Mesendoderm (in vitro differentiated cells): ENCODE measurements at places on chromosomes 2 and 18.

- DNase-seq = no peak
Observed at GRCh38 chr18:73959352-73959751, 188.3 kb downstream of the FBXO15 start.

DNA sequence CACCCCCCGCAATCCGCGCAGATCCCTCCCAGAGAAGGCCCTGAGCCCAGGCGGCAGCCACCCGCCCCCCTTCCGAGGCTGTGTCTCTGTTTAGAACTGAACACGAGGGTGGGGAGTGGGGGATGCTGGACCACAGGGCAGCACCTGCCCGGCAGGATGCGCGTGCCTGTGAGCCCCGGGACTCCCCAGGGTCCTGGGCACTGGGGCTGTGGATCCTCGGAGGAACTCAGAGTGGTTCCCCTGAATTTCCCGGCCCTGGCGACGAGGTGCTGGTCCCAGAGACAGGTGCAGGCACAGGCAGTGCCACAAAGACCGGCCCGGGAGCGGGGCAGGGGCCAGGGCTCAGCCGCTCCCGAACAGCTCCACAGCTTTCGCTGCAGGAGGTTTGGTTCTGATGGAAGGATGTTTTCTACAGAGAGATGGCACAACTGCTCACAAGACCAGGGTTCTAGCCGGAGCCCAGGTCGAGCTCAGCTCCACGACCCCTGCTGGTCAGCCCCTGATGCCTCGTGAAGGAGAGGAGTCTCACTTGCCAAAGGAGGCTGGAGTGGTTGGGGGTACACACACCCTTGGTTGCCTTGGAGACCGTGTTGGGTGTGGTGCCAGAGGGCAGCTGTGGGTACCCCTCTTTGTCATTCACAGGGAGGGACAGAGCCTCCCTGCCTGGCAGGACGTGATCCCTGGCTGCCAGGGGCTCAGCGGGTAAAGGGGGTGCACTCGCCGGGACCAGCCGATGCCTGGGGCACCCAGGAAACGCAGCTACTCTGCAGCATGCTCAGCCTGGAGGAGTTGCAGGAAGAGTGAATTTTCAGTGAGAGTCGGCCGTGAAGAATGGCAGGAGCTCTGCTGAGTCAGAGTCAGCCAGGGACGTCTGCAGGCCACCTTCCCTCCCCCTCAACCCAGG is 4.4 kb upstream of the NEU4 start:
- DNase-seq = peak; percentile 59

- DNase-seq = no peak
Observed at GRCh38 chr2:232329716-232330067, 48.9 kb upstream of the ALPP start.

GRCh38 chr18:59621027-59621426 is 76.2 kb downstream of the CCBE1 start:
- DNase-seq = no peak

GRCh38 chr2:222307978-222308730 is 9.4 kb upstream of the PAX3 start:
- no peak for DNase-seq

- no peak for DNase-seq
Observed at GRCh38 chr2:232332940-232333259, 45.7 kb upstream of the ALPP start.

- DNase-seq = peak; percentile 84
Observed at GRCh38 chr2:45004562-45005191, 4.6 kb downstream of the SIX2 start.

GRCh38 chr2:208024091-208024490 is 1.2 kb downstream of the PLEKHM3 start:
- no peak for DNase-seq

DNA sequence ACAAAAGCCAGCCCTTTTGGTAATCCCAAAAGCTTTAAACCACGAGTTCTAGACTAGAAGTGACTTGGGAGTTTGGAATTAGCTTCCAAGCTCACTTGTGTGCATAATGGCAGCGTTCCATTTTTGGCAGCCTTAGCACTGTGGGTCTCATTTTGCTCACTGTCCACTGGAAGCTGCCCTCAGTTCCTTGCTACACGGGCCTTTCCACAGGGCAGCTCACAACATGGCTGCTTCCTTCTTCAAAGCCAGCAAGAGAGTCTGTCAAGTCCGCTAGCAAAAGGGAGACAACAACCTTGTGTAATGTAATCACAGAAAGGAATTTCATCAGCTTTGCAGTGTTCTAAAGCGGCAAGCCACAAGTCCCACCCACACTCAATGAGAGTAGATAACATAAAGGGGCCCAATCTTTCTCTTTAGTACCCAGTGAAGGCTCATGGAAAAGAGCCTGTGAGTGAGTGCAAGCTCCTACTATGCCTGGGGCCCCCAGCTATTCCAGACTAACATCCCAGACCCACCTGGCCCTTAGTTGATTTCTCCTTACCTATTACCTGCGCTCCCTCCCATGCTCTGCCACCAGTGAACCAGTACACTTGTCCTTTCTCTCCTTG is 239.7 kb upstream of the FBXO11 start:
- peak; percentile 76 for DNase-seq

- DNase-seq = no peak
Observed at GRCh38 chr2:128754246-128754724, 435.6 kb upstream of the HS6ST1 start.

DNA sequence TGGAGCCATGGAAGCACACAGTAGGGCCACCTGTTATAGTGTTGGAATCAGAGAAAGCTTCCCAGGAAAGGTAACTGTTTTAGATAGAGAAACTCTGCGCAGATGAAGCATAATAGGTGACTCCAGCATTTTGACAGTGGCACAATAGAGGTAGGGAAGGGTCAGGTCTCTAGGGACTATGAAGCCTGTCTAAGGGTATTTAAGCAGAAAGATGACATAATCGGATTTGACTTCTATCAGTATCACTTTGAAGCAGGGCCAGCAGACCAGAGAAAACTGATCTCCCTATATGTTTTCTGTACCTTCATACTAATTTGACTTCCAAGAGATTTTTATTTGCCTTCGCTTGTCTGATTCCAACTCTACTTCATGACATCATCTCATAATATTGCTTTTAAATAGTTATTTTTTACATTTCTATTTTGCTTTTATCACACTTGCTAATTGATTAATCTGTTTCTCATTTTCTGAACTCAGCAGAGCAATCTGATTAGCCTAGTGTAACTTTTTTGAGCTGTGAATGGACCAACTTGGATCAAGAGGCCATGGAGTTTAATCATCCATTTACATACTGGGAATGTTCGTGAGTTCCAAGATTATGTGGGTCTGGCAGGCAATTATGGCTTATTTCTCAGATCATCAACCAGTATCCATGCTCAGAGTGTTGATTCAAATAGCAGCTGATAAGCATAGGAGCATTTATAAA is 8.4 kb upstream of the HIBCH start:
- no peak for DNase-seq

- peak; percentile 42 for DNase-seq
Observed at GRCh38 chr2:209977386-209978239, 24.8 kb upstream of the RPE start.

DNA sequence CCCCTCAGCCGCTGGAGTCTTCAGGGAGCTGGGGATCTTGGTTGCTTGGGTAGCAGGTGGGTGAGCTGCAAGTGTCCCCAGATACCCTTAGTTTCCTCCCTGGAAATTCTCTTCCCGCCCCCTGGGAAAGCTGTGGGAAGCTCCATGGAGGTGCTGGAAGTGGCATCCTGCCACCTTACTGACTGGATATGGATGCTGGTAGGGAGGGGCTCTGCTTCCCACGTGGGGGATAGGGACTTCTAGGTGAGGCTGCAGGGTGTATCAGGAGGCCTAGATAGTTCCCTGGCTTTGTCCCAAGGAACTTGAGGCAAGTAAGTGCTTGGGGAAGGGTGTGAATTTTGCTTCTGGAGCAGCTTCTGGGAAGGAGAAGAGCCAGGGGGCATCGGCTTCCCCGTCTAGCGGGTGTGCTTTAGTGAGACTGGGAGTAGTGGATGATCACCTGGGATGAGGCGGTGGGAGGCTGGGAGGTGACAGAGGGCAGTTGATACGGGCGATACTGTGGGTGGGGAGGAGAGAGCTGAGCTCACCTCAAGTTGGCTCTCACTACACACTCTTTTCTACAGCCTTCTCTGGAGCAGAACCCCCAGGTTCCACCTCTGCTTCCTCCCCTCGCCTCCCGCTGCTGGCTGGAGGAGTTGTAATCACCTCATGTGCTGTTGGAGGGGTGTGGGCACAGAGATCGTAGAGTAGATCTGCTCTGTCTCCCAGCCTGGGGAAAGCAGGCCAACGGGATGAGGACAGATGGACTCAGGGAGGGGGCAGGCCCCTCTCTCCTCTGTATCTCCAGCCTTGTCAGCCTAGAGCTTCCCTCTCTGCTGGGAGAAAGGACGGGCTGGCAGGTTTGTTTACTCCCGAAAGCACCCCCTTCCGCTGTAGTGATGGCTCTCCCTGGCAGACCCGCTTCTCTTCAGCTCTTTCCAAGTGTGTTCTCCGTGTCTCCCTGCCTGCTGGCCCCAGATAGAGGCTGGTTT is 19.8 kb downstream of the TET3 start:
- DNase-seq = no peak

GRCh38 chr2:44135296-44135695 is 33.4 kb upstream of the PPM1B start:
- DNase-seq = peak; percentile 54

DNA sequence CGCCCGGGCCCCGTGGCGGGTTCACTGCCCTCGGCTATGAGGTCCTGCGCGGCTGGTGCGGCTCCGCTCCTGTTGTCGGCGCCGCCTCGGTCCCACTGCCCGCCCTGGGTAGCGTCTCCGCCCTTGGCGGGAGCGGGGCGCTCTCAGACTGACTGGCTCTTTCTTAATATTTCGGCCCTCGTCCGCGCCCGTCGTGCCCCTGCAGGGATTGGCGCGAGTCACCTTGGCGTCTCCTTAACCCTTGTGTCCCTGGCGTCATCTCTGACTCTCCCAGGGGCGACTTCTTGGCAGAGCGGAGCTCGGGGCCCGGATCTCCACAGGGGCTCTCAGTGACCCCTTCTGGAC is 1.3 kb downstream of the PTMA start:
- DNase-seq = no peak

GRCh38 chr18:77079954-77080682 is 52.5 kb downstream of the MBP start:
- no peak for DNase-seq

GRCh38 chr18:9348766-9349165 is 14.2 kb downstream of the TWSG1 start:
- DNase-seq = no peak

DNA sequence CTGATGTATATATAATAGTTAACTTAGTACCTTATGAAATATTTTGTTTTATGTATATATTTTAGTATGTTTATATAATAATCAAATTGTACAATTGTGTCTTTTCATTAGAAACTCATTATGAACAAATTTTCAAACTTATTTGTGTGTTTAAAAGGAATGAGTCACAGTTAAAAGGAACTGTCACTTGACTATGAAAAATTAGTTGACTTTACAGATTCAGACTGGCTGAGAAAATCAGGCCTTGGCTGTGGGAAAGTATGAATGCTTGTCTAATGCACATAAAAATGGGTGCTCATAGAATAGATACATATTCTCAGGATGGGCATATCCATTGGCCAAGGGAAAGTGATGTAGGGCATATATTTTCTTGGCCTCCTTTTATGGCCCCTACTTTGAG is 576.8 kb downstream of the SATB2 start:
- DNase-seq = no peak

- DNase-seq = no peak
Observed at GRCh38 chr2:26639685-26640243, 1.4 kb downstream of the CIB4 start.

DNA sequence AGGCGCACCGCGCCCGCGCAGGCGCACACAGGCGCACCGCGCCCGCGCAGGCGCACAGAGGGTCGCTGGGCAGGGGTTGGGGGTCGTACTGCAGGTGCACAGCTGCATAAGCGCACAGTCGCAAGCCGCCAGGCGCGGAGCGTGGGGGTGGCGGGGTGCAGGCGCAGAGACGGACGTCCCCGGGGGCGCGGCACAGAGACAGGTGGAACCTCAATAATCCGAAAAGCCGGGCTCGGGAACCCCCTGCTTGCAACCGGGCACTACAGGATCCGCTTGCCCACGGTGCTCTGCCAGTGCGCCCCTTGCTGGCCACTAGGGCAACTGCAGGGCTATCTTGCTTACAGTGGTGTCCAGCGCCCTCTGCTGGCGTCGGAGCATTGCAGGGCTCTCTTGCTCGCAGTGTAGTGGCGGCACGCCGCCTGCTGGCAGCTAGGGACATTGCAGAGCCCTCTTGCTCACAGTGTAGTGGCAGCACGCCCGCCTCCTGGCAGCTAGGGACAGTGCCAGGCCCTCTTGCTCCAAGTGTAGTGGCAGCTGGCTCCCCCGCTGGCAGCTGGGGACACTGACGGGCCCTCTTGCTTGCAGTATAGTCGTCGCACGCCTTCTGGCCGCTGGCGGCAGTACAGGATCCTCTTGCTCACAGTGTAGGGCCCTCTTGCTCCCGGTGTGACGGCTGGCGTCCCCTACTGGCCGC is 34.9 kb downstream of the FAM110C start:
- DNase-seq = peak; percentile 93

DNA sequence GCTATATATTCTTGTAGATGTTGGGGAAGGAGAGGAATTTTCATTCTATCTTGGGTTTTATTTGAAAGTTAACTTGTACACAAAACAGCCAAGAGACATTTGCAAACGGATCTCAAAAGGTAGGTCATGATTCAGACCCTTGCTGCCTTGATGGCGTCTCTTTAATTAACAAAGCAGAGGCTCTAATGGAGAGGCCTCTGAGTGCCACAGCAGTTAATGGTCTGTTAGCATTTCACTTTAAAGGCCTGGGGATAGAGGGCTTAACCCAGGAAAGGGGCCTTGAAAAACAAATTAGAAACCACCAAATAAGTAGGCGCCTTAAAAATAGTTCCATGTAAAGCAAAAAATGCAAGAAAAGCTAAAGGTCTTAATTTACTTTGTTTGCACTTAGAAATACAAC is 836.9 kb upstream of the CELF4 start:
- peak; percentile 44 for DNase-seq

GRCh38 chr2:196077821-196078220 is 9.2 kb upstream of the DNAH7 start:
- no peak for DNase-seq

GRCh38 chr2:235976956-235977355 is 191.2 kb downstream of the GBX2 start:
- no peak for DNase-seq

GRCh38 chr2:189188115-189188805 is 8.7 kb upstream of the COL5A2 start:
- DNase-seq = no peak

DNA sequence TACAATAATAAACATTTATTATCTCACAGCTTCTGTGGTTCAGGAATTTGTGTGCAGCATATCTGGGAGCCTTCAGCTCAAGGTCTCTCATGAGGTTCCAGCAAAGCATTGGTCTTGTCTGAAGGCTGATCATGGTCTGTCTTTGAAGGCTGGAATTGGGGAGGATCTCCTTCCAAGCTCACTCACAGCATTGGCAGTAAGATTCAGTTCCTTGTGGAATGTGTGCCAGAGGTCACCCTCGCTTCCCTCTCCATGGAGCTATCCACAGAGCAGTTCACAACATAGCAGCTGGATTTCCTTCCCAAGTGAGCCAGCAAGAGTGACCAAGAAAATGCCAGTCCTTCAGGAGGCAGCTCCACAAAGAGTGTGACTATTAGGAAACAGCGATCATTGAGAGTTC is 202.2 kb upstream of the ST6GAL2 start:
- no peak for DNase-seq

GRCh38 chr18:73947180-73947921 is 200.3 kb downstream of the FBXO15 start:
- no peak for DNase-seq
